NCI-H748 treated with DMSO at 0.1 percent for 48 hours (cell line): ENCODE measurements at places on chromosomes 5 and 9.
A peak's percentile ranks its signal among the peaks of the same experiment; 100 is the strongest.

DNA sequence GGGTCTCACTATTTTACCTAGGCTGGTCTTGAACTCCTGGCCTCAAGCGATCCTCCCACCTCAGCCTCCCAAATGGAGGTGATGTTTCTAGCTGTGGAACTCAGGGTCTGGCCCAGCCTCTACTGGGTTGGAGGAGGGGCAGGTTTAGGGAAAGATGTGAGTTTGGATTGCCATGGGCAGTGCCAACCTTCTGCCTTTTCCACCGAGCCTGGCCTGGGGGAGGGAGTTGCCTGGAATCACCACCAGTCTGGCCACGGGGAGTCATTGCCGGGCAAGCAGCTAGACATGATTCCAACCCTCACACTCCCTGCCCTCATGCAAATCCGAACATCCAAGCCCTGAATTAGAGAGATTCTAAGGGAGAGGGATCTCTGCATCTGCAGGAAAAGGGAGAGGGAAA, 21.0 kb upstream of the VDAC1 start:
- DNase-seq = no peak

- no peak for DNase-seq
These were observed 324.5 kb upstream of the WWC1 start for GRCh38 chr5:167966979-167967378.

DNA sequence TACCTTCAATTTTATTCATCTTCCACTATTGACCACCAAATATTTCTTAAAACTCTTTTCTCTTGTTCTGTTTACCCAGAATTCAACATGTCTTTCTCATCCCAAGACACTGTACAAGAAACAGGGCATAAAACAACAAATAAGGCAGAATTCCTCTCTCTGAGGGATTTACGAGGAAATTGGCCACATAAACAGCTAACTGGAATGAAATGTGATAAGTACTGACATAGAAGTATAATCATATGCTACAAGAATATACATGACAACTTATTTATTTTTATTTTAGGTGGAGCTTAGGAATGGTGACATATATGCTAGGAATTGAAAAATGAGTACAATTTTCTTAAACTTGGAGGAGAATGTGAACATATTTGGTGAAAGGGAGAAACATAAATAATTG, 48.8 kb upstream of the FBN2 start:
- DNase-seq = no peak

DNA sequence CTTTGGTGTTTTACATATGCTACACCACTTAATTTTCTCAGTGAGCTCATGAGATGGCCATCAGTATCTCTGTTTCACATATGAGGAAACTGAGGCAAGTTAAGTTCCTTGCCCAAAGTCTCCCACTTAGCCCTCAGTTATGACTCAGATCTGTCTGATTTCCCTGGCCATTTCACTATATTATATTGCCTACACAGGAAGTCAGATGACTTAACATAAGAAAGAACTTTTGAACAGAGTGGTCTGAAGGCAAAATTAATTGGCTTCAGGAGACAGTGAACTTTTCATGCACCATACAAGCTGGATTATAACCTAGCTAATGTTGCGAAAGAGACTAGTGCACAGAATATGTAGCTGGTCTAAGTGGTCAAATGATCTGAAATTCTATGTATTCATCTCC, 221.6 kb downstream of the NFIB start:
- no peak for DNase-seq

GRCh38 chr5:111550282-111551020, 38.1 kb upstream of the STARD4 start:
- DNase-seq = peak; percentile 49

DNA sequence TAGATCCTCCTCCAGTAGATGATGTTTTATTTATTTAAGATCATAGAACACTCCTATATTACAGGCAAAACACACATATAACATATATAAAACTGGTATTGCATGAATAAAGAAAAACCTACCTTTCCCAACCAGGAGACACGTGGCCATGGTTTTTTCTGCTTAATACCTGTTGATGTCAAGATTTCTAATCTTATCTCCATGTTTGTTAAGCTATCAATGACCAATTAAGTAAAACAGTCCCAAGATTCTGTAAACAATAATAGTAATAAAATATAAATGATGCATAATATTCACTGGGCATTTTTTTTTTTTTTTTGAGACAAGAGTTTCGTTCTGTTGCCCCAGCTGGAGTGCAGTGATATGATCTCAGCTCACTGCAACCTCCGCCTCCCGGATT, 1.7 kb downstream of the CPLANE1 start:
- DNase-seq = no peak

DNA sequence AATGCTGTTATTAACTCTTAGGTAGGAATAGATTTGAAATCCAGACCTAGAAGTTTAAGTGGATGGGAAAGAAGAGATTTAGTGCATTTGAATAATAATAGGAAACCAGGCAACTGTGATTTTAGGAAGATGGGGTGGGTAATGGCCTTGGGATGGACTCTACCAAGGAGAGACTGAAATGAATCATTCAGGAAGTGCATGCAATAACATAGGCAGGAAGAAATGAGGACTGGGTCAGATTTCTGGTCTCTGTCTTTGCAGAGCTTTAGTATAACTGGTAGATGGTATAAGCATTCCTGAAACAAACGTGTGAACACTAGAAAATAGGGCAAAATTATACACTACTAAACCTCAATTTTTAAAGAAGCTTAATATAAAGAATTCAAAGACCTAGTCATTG, 274.4 kb upstream of the CLINT1 start:
- no peak for DNase-seq

DNA sequence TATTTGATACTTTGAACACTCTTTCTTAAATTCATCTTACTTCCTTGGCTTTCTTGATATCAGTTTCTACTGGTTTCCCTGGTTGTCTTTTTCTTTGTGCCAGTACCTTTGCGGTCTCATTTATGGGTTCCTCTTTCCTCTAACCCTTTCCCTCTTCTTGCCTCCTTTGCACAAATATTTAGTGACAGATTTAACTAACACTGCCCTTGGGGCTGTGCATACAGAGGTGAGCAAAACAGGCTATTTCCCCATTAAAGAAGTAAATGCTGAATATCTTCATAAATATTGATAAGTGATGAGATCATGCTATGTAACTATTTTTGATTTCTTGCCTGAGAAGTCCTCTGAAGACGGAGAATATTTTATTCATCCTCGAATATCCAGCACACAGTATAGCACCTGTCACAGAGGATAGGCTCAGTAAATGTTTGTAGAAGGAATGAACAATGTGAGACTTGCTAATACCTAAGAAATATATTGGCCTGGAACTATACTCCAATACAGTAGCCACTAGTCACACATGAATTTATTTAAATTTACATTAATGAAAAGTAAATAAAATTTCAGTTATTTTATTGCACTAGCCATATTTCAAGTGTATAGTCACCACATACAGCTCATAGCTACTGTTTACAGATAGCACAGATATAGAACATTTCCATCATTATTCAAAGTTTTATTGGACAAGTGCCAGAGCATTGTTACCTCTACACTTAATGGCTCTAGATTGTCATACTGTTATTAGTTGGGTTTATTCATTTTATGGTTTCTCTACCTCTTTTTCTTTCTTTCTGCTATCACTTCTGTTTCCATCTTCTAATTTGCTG, 90.4 kb downstream of the RIC1 start:
- DNase-seq = no peak

DNA sequence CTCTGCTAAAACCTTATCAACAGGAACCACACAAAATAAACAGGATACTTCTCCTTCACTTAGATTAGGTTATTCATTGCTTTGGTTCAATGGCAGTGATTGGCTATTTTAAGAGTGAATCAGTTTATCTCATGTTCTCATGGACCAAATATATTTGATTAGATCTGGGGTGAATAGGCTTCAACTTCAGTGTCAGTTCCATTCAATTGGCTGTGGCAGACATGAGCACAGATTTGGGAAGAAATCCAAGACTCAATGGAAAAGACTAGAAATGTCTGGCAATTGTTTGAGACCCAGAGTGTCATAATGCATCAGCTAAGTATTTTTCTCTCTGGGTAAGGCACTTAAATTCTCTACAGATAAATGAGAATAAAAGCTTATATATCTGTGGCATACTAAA, 37.1 kb downstream of the CDH18 start:
- no peak for DNase-seq

DNA sequence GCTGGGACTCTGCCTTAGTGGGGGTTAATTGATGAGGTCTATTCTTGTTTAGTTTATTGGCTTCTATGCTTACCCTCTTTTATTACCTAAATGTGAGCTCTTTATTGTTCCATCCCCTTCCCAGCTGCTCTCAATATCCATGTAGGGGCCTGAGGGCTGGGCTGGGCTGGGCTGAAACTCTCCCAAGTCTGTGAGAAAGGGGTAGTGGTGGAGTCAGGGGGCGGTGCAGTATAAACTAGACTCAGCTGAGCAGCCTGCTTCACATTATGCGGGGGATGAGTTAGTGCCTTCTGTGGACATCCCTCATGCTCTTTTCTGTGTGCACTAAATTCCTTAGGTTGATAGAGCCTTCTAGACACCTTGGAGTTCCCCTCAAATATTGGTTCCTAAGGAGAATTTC, 451.8 kb upstream of the PTGER4 start:
- peak; percentile 83 for DNase-seq

GRCh38 chr9:87479801-87480201, 17.9 kb upstream of the DAPK1 start:
- no peak for DNase-seq

DNA sequence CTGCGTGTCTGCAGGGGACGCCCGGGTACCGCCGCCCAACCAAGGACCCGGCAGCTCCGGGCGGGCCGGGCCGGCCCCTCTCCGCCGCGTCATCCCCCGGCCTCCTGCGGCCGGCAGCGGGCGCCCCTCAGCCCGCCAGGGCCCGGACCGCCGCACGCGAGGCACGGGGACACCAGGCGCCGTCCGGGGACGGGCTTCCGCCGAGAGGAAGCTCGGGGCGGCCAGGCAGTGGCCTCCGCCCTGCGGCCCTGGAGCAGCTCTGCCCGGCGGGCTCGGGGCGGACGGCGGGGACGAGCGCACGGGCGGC, 373 bp downstream of the FBXW5 start:
- DNase-seq = no peak

GRCh38 chr9:99509065-99509745, 287.1 kb downstream of the SEC61B start:
- DNase-seq = no peak

DNA sequence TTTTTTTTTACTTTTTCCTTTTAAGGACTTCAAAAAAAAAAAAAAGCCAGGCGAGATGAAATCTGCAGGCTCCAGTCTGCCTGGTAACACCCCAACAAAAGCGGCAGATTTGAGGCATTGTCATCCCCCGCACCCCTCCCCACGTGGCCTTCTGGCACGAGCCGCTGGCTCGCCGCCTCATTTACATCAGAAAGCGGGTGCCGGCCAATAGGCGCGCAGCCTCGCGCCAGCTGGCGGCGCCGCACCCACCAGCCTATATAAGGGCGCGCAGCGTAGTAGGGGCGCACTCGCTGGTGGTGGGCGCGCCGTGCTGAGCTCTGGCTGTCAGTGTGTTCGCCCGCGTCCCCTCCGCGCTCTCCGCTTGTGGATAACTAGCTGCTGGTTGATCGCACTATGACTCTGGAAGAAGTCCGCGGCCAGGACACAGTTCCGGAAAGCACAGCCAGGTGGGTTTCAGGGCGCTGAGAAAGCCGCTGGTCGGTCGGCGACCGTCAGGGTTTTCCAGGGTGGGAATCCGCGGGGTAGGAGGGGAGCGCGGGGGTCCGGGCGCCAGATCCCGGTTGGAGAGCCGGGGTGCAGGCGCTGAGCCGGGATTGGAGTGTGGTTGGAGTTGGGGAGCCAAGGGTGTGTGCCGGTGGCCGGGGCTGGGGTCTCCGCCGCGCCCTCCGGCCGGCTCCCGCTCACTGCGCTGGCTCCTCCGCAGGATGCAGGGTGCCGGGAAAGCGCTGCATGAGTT, at the start of gene GADD45G:
GADD45G (plus strand) TSS at position 284 of the 736 bp plus-strand sequence; CDS start at position 394, 110 bp downstream.
- peak; percentile 90 for DNase-seq

DNA sequence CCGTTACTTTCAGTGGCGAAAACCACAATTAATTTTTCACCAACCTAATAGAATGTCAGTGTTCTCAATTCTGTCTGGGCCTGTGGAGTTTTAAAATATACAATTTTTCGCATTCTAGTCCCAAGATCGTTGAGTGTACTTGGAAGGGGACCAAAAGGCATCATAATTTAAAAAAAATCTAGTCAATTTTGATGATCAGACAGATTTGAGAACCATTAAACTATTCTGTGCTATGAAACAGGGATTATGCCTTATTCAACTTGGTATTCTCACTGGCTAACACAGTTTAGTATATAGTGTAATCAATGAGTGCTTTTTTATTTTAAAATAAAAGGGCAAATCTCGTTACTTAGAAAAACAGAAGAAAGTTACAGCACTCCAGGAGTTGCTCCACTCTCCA, 61.5 kb upstream of the TNFSF15 start:
- no peak for DNase-seq

DNA sequence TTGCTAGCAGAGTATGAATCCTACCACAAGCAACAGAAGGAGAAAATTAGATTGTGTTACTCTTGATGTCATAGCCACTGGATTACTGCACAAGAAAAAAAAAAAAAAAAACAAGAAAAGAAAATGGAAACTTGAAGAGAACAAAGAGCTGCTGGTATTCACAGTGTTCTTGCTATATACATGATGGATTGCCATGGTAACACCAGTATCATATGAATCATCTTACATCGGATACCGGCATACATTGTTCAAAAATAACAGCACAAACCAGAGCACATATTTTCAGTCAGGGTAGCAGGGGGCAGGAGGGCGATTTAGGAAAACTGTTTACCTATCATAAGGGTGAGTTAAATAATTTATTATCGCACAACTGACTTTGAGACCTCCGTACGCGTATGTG, 472.9 kb downstream of the PDE4D start:
- DNase-seq = no peak

- no peak for DNase-seq
These were observed 576.7 kb upstream of the ACO1 start for GRCh38 chr9:31807574-31808256.

DNA sequence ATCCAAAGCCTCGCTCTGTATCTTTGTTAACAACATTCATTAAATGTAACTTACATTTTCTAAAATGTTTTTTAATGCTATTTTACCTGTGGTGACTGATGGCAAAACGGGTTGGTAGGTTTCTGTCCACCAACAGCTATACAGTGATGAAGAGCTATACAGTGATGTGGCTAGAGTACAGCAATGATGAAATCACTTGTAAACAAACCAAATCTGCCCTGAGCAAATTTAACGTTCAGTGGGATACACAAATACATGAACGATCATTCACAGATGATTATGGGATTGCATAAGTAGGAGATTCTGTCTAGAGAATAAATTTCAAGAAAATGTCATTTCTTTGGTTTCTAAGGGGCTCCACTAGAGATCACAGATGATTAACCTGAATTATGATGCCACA, 132.7 kb downstream of the MPDZ start:
- DNase-seq = no peak

DNA sequence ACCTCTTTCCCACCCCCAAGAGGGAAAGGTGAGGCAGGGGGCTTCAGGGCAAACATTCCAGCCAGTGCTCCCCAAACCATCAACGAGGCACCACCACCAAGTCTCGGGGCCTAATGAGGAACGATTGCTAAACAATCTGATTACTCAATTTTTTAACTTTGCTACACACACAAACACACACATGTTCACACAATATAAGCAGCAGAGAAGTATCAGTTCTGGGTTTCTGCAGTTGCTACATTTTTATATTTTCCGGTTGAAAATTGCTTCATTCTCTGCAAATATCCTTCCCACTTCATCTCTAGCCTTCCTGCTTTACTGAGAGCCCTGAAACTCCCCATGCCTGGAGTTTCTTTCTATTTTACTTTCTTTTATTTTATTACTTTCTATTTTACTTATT, 60.2 kb downstream of the FEM1C start:
- DNase-seq = no peak
